A673 (cell line): ENCODE measurements at places on chromosomes 13 and 19. TPM values are rescaled to one million over a fixed set of nuclear protein-coding genes. Genes with fewer than 3 reads are reported as not detected.

GRCh38 chr13:108923386-108924047 lies 294.1 kb downstream of the MYO16 start:
- DNase-seq: no peak

DNA sequence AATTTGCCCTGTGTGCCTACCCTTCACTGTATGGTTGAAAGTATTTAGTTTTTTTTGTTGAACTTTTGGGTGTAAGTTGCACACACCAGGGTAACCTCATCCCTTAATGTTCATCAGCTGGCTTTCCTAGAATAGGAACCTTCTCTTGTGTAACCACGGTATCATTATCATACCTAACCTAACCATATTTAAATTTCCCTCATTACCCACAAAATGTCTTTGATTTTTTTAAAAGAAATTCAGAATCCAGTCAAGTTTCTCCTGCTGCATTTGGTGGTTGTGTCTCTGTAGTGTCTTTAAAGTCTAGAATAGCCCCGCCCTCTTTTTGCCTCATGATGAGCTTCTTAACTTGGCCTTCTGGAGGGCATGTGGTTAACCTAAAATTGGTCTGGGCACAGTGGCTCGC lies 80.3 kb downstream of the RYR1 start:
- no peak for DNase-seq

ZNF285 gene
- total RNA-seq: 3.0 and 3.9 TPM in 2 replicates

DNA sequence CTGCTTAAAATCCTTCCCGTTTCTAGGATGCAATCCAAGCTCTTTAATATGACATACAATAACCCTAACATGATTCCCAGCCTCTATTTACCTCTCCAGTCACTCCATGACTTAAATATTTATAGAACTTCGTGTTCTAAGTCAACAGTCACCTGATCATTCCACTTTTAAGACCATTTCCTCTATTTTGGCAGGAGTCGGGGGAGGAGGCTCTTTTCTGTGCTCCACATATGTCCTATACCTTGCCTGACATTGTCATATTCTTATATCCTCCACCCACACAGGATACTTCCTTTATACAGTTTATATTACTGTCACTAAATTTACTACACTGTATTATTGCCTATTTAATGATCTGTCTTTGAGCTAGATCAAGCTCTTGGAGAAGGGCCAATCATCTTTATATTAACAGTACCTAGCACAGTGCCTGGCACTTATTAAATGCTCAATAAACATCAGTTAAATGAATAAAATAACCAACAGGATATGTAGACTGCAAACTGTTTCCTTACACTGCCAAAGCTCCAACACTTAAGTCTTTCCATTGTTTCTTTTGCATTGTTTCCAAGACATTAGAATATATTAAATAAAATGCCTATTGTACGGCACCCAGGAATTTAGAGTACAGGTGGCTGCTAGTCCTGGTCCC lies 2.7 kb downstream of the ARGLU1 start:
- no peak for DNase-seq

DNA sequence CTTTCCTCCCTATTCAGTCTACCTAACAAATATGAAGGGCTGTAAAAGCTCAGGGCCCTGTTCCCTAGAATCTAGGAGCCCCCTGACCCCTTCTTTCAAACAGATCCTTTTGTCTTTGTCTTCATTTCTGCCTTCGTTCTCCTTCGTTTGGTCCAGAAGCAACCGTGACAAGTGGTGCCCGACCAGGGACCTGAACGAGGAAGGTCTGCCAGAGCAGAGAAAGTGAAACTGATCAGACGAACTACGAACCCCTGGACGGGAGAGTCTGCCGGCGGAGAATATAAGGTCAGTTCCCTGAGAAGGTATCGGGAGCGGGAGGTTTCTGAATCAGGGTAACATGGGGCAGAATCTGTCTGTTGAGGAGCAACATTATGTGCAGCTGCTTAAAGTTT lies 751 bp downstream of the ERVK3-1 start:
- no peak for DNase-seq

- no peak for DNase-seq
Measured at GRCh38 chr13:95254339-95254738, 46.9 kb downstream of the ABCC4 start.

DNA sequence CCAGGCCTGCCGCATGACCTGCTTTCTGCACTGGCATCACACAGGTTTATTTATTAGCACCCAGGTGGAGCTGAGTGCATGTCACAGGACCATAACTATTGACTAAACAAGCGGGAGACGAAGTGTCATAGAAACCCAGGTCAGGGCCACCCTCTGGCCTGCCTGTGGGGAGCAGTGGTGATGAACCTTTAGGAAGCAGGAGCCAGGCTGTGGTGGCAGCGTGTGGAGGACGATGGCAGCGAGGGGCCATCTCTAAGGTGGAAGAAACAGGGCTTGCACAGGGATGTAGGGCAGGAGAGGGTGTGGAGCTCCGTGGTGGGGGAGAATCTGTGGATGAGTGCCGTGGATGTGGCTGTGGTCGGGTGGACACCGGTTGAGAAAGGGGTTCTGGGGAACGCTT lies 275.3 kb downstream of the TEX29 start:
- DNase-seq: no peak

DNA sequence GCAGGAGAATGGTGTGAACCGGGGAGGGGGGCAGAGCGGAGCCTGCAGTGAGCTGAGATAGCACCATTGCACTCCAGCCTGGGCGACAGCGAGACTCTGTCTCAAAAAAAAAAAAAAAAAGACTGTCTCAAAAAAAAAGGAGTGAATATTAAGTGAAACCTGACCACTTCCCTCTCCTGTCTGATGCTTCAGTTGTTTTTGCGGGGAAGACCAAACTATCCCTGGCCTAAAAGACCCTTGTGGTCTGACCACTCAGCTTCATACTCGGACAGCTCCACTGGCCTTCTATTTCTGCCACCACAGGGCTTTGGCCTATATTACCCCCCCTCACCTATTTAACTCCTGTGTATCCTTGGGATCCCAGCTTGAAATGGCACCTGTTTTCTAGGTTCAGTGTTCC lies 2.3 kb downstream of the CLASRP start:
- no peak for DNase-seq

- DNase-seq: no peak
Measured at GRCh38 chr13:21579754-21580316, 24.1 kb downstream of the MICU2 start.

DNA sequence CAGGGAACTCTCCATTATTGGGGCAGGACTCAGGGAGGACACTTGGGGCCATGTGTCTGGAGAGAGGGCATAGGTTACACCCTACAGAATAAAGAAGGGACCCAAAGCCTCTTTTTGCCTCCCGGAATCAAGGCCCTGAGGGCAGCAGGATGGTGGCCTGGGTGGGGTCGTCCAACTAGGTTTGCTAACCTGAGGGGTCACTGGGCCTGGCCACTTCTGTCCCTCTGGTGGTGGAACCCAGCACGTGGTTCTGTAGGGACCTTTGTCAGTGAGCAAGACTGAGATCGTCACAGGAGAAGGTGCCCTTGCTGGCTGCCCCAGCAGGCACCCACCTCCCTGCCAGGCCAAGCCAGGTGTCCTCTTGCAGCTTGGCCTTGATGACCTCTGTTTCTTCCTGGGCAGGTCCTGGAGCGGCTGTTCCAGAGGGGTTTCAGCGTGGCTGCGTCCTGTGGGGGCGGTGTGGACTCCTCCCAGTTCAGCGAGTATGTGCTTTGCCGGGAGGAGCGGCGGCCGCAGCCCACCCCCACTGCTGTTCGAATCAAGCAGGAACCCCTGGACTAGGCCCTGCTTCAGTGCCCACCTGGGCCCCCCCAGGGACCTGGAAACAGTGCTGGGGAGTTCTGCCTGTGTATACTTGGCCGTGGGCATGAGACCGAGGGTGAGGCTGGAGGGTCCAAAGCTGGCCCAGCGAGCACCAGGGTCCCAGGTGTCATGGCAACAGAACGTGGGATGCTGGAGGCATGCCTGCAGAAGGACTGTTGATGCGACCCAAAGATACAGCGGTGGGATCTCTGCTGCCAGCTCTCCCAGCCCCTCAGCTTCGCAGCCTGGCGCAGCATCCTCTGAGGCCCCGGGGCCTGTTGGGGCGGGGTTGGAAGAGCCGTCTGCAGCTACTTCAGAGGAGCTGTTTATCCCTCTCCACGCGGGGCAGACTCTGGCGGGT lies 16.0 kb downstream of the KCTD15 start:
- DNase-seq: no peak

DNA sequence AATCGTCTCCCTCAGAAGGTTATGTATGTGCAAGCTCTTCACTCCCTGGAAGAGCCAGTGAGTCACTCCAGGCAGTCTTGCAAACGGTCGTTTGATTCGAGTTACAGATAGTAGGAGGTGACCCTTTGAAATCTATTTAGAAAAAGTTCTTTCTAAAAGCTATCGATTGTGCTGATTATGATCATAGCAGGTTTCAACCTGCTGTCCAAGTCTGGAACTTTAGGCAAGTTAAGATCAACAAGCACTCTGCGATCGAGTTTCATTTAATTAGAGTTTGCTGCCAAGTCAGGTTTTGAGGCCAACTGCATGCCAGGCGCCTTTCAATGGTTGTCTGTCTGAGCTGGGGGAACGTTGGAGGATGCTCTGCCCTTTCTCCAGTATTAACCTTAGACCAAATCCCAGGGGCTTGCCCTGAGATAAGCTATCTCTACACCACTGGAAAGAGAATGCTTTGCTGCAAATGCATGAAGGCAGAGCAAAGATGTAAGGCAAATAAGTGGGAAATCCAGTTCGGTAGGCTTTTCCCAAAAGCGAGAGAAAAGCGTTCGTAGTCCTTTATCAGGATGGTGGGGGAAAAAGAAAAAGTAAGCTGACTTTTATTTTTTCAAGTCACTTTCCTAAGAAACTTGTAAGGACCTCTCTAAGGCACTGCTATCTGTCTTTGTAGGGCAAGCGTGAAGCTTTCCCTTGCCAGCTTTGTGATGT lies 287.5 kb downstream of the ATP8A2 start:
- no peak for DNase-seq

DNA sequence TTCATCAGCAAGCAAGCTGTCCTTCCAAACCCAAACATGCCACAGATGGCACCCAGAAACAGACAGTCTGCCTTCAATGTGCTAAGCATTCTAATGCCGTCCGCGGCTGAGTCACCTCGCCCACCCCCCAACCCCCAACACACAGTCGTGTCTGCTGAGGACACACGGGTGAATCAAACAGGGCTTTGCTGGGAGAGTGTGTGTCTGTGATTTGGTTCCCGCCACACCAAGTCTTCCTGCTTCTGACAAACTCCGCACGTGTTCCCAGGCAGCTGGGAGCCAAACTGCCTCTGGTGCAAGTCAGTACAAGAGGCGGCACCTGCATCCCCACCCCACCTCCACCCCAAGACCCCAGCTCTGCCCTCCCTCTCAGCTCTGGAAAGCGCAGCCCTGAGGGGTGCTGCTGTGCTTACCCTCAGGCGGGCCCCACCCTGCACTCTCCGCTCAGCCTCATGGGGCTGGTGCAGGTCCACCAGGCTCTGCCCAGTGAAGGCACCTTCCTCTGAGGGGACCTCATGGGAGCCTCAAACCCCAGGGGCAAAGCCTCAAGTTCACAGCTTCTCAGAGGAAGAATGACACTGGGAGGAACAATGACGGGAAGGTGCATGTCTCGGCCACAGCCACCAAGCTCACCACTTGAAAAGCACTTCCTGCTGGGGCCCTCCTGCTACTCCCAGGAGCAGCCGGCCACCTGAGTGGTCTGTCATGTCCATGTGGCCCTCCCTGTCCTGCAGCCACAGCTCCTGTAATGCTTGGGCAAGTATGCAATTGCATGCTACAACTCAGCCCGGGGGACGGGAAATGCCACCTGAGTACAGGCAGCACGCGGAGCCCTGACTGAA lies 15.0 kb upstream of the SLC35E1 start:
- no peak for DNase-seq

- DNase-seq: peak; percentile 88
Measured at GRCh38 chr19:4911786-4912672, 2.7 kb downstream of the UHRF1 start.

CEACAM20 gene
- total RNA-seq: 0.15 TPM in 1 of 2 replicates, not detected in the other

DNA sequence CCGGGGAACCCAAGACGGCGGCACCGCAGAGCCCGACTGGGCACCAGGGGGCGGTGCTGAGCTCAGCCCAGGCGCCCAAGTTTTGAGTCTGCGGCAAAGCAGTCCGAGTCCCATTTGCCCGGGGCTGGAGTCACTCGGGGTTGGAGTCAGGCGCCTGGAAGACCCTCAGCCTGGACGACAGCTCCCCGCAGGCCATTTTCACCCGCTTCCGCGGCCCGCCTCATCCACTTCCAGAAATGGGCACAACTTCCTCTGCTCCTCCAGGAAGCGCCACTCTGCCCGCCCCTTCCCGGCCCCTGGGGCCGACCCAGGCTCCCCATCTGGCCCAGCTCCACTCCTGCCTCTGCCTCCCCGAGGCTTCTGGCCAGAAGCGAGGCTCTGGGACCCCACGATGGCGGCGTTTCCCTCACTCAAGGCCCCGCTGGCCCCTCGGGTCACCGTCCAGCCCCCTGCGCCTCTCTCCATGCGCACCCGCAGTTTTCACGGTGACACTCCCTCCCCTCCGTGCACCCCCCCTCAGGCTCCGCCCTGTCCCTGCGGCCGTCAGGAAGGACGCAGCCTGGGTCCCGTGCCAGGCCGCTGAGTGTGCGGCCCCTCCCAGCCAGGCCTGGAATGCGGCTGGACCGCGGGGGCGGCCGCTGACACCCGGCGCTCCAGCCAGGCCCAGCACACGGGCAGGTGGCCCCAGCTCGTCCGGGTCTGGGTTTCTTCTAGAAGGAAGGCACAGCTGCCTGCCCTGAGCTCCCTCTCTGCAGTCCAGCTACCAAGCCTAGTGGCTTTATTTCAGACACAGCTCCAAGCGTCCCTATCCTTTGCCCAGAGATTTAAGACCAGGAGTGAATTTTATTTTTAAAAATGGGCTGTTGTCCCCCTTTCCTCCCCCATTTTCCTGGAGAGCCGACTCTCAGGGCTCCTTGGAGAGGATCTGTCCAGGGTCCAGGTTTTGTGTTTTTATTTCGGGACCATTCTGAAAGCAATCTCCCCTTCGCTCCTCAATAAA lies 4.7 kb downstream of the SERTAD1 start:
- peak; percentile 81 for DNase-seq

DNA sequence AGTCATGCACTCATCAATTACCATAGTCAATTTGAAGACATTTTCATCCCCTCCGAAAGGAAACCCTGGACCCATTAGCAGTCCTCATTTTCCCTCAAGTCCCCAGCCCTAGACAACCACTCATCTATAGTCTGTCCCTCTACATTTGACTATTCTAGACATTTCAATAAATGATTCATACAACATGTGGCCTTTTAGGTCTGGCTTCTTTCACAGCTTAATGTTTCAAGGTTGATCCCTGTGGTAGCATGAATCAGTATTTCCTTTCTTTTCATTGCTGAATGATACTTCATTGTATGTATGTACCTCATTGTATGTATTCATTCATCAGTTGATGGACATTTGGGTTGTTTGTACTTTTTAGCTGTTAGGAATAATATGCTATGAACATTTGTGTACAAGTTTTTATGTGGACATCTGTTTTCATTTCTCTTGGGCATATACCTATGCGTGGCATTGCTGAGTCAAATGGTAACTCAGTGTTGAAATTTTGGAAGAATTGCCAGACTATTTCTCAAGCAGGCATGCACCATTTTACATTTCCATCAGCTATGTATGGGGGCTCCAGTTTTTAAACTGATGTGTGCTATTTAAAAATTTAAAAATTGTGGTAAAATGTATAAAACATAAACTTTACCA lies 18.4 kb downstream of the SPATA13 start:
- no peak for DNase-seq

GRCh38 chr13:110152351-110152750 lies 154.6 kb downstream of the COL4A1 start:
- no peak for DNase-seq

METTL21C gene
- total RNA-seq: not detected in 2 replicates

APC2 gene
- 1.3 and 1.9 TPM in 2 replicates for total RNA-seq

PRTN3 gene
- not detected in 2 replicates for total RNA-seq
